ENCODE measurements at places on chromosomes 12 and 14.

DNA sequence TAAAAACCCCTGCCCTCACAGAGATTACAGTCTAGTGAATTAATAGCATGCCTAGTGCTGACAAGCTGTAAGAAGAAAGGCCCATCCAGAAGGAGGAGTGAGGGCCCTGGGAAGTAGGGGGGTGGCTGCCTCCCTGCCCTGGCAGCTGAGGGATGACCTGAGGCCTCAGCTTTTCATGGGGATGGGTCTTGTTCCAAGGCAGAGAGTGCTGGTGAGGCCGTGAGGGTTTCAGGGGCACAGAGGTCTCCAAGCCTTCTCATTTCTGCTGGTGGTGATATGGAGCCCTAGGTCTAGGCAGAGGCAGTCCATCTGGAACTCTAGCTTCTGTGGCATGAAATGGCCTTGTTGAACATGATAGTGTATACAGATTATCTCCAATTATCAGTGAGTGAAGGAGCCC lies 114.4 kb downstream of the ZFP36L1 start:
- DNase-seq: no peak

GRCh38 chr14:103330536-103330935 lies 3.5 kb upstream of the EIF5 start:
- DNase-seq: no peak

DNA sequence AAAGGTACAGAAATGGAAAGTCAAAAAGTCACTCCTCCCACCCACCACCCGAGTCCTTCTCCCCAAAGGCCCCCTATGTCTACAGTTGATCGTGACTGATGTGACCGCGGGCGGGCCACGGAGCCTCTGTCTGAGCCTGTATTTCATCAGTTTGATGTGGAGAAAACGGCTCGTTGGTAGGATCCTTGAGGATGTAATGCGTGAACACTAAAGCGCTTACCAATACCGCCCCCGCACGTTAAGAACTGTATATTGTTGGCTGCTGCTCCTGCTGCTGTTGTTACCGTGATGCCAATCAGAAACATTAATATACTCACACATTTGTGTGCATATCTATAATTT lies 24.6 kb upstream of the UBC start:
- peak; percentile 36 for DNase-seq

GRCh38 chr12:92764831-92765230 lies 62.0 kb downstream of the PLEKHG7 start:
- DNase-seq: no peak

DNA sequence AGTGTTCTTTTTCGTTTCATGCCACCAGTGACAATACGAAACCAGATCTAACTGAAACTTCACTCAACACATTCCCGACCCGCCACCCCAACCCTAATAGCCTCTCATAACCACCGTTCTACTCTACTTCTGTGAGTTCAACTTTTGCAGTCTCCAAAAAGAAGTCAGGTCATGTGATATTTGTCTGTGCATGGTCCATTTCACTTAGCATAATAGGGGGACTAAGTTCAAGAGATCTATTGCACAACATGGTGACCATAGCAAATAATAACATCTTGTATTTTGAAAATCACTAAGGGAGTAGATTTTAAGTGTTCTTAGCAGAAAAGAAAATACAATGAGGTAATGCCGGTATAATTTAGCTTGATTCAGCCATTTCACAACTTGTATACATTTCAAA lies 376.4 kb downstream of the DIO2 start:
- no peak for DNase-seq

- no peak for DNase-seq
Measured at GRCh38 chr14:51792809-51793208, 67.6 kb upstream of the GNG2 start.

DNA sequence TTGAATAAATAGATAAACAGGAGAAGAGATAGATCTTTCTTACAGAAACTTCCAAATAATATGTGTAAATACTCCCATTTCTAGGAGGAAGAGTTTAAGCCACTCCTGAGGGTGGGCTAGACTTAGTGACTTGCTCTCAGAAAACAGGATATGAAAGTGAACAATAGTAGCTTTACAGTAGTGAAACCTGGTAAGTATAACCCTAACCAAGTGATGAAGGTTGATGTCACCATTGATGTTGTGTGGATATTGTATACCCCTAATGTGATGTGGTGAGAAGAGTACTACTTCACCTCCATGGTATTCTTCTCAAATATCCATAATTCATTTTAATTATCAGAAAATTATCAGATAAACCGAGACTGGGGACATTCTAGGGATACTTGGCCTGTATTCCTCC lies 20.9 kb downstream of the AKAP6 start:
- DNase-seq: no peak

GRCh38 chr12:95215949-95216348 lies 1.3 kb downstream of the FGD6 start:
- DNase-seq: no peak

GRCh38 chr14:97687944-97688630 lies 890.9 kb downstream of the VRK1 start:
- DNase-seq: no peak

GRCh38 chr12:5480218-5480937 lies 48.5 kb downstream of the NTF3 start:
- DNase-seq: no peak

DNA sequence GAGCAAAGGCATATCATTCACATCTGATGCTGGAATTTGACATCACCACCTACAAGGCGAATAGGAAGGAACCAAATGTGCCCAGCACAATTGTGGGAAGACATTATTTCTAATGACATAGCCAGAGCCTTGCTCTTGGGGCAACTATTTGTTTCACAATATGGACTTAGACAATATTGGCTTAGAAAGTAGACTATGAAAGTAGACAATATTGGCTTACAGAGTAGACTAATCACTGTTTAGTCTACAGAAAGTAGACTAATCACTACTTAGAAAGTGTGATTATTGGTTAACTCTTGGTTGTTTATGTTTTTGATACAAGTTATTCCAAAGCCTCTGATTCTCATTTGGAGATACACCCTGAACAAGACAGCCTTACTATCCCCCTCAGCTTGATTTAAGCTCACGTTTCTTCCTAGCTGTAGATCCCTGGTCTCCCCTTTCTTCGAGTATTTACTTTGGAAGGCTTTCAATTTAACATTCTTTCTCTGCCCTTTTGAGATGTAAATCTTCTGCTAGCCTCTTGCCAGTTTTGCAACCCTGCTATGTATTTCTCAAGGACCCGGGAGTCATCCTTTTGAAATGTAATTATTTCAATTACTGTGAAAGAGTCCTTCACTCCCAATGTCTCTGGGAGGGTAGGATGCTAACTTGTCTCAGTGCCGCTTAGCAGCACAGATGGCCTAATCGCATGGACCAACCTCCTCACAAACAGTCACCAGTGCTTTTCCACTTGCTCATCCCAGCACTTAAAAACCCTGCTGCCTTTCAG lies 843.2 kb downstream of the GALC start:
- no peak for DNase-seq

GRCh38 chr14:60346706-60347105 lies 97.7 kb downstream of the PPM1A start:
- DNase-seq: no peak

GRCh38 chr12:31950088-31950487 lies 9.1 kb upstream of the RESF1 start:
- no peak for DNase-seq

GRCh38 chr14:90483571-90483974 lies 86.7 kb downstream of the CALM1 start:
- DNase-seq: peak; percentile 26

- DNase-seq: no peak
Measured at GRCh38 chr12:79567175-79567563, 123.6 kb downstream of the PAWR start.

DNA sequence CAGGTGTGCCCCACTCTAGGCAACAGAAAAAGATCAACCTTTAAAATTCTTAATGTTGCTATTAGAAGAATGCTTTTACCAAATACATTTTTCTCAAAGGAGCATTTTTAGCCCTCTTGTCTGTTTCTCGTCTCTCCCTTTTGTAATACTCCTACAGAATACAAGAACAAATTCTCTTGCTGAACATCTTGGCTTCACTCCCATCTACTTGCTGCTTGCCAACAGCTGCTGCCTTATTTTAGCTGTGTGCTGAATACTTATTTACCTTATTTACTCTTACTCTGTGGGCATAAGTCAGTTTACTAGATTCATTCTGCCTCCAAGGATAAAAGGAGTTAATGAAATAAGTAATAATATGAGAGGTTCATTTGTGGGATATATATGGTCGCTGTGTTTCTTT lies 70.8 kb downstream of the POLR3B start:
- DNase-seq: no peak

DNA sequence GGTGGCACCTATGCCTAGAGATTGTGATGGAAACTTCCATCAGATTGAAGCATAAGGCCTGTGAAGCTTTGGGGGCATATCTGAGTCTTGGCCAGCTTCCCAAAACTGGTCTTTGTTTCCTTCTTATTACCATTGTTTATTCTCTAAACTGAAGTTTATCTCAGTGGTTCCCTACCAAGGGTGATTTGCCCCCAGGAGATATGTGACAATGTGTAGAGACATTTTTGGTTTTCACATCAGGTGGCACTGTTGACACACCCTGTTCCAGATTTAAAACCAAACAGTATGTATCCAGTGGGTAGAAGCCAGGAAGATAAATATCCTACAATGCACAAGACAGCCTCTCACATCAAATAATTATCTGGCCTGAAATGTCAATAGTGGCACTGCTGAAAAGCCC lies 22.1 kb downstream of the RASSF9 start:
- DNase-seq: no peak

DNA sequence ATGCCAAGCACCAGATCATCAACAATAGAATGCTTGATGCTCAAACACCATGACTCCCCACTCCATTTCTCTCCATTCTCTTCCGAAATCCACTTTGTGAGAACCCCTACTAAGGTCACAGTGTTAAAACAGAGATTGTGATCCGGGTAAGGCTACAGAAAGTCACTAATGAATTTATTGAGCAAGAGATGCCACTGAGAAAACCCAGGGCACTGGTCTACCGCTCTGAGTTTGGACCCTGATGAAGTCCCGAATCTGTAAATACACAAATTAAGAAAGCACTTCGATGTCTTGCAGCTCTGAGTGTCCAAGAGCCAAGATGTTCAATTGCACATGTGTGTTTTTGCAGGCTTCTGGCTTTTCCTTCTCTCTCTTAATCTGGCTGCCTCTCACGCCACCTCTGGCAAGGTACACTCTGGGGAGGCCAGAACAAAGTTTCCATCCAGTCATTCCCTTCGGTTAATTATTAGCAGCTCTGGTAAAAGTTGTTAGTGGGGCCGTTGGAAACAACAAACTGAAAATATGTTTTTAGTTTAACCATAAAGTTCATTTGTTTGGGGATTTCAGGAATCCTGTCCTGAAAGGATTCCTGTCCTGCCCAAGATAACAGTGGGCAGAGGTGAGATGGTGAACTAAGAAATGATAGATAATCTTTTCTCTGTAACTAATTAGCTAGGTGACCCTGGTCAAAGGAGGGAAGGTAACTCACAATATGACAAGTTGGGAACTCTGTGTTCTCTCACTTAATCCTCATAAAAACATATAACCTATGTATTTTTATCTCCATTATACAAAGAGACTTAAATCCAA lies 75.4 kb downstream of the BTG1 start:
- DNase-seq: no peak

DNA sequence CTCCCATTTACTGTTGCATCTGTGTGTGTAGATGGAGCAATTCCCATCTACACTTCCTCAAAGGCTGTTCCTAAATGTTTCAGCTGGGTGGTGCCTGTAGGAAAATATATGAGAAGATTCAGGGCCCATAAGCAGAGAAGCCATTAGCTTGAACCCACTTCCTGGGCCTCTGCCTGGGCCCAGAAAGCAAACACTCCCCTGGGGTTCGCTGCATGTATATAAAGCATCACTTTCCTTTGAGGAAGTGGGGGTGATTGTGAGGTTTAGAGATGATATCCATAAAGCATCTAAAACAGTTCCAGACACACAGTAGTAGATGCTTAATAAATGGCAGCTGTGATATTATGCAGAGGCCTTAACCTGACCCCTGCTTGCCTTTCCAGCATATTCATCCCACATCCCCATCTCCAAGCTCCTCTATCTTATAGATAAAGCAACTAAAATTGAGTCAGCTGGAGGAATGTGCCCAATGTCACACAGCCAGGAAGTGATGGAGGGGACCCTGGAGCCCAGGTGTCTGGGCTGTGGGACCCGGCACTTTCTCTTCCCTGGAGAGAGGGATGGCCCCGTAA lies 280.0 kb upstream of the CRY1 start:
- DNase-seq: no peak

DNA sequence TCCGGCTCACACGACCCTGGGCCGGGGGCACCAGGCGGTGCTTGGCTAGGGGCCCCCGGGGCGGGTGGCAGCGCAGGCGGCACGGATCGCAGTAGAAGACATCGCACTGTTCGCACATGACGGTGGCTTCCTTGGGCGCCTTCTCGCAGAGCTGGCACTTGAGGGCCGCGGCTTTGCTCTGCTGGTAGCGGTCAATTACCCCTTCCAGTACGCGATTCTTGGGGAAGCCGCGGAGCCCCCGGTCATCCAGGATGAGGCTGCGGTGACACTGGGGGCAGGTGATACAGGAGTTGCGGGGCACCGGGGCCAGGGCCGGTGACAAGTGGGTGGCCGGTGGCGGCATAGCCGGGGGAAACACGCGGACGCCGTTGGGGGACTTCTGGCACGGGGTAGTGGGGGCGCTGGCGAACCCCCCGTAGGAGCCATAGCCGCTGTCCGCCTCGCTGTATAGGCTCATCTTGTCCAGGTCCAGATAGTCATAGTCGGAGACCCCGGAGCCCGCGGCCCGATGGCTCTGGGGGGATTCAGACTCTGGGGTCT lies 553 bp downstream of the TRIM9 start:
- DNase-seq: peak; percentile 17

DNA sequence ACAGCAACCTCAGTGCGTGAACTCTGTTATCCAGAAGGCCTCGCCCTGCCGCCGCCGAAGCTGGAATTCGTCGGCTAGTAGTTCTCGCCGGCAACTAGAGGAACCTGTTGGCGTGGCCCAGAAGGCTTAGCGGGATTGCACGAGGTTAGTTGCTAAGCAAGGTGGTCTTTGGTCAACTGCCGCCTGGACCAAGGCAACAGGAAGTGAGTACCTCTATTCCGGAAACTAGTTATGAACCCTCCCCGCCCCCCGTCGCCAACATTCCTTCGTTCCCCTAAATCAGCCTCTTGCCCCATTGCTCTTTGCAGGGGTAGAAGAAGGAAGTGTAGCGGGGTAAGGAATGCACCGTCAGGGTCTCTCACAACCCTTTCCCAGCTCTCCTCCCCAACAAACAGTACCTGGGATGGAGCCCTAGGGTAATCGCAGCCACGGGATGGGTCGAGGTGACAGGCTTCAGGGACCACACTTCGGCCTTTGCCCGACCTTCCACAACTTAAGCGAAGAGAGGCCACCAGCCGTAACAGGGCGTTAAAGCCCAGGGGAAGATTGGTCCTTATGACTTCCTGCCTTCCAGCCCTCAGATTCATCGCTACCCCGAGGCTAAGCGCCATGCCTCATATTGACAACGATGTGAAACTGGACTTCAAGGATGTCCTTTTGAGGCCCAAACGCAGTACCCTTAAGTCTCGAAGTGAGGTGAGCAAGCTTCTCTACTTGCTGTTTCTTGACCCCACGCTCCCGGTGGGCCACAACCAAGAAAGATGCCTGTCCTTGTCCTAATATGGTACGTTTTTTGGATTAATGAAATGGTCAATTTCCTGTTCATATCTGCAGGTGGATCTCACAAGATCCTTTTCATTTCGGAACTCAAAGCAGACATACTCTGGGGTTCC lies at the start of gene GMPR2:
Gene GMPR2 (plus strand): TSS at position 285 of the 893 bp plus-strand sequence. CDS start 325 bp downstream, at position 610.
- DNase-seq: no peak

GRCh38 chr12:122137229-122137628 lies 36.8 kb downstream of the IL31 start:
- DNase-seq: no peak

- no peak for DNase-seq
Measured at GRCh38 chr12:14191612-14192011, 173.9 kb upstream of the ATF7IP start.

- no peak for DNase-seq
Measured at GRCh38 chr12:132998741-132999140, 12.6 kb downstream of the ZNF26 start.

Data from stimulated activated CD4-positive, alpha-beta T cell treated with anti-CD3 and anti-CD28 coated beads, Interleukin-4, amount 100 ng/mL, for 1 hour (primary cell).